NCI-H1694 treated with DMSO at 0.1 percent for 48 hours (cell line): ENCODE measurements at places on chromosomes 11 and 22.
A peak's percentile ranks its signal among the peaks of the same experiment; 100 is the strongest.

DNA sequence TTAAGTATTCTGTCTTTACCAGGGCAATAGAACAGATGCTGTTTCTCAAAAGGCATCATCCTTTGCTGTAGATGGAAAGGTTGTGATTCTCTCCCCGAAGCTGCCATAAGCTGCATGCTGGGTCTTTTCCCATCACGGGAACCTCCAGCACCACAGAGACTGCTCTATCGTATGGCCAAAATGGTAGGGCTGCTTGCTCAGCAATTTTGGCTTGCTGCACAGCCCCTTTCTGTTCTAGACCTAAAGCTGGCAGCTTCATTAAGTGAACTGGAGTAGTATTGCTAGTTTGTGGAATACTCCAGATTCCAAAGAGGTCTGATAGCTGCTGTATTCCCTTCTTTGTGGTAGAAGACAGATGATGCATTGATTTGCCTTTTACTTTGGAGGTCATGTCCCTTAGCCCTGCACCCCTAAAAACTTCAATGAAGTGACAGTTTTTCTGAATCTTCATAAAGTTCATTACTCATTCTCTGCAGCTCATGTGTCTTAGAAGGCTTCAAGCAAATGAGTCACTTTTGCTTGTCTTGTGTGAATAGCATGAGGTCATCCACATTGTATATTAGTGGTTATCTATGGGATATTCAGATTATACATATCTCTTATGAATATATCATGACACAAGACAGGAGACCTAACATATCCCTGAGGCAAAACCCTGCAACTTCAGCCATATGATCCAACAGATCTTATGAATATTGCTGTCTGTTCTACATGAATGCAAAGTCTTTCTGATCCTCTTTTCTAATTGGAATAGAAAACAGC, 245.3 kb downstream of the FAM76B start:
- no peak for DNase-seq

GRCh38 chr11:13378316-13378715, 84.7 kb downstream of the BTBD10 start:
- DNase-seq, result no peak

- no peak for DNase-seq
Measured at GRCh38 chr11:688681-689080, 6.3 kb downstream of the DEAF1 start.

DNA sequence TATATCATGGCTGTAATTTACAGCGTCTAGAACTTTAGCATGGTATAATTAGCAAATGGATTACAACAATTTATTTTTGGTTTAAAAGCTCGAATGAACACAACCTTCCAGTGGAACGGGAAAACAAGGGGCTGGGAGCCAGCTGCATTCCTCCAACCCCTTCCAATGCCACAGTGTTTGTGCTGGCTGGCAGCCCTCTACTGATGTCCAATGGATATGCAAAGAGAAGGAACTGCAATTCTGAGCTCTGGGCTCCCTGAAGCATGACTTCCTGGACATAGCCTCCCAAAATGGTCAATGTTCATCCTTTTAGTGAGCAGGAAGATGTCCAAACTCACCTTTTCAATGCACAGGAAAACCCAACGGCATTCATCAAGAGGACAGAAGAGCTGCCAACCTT, 288.3 kb downstream of the TENM4 start:
- no peak for DNase-seq

DNA sequence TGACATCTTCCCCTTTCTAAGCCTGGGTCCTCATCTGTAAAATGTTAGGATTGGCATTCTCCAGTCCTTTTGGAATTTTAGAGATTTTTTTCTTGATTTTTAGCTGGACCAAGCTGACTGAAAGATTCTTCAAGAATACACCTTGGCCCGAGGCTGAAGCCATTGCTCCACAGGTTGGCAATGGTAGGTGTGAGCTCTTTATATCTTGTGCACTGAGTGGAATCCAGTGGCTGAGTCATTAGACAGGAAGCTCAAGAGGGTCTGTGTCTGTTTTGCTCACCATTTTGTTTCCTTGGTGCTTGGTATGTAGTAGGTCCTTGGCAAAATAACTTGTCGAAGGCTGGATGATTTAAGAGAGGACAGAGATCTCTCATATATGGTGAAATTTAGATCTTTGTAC, 6.2 kb downstream of the EIF3L start:
- no peak for DNase-seq

DNA sequence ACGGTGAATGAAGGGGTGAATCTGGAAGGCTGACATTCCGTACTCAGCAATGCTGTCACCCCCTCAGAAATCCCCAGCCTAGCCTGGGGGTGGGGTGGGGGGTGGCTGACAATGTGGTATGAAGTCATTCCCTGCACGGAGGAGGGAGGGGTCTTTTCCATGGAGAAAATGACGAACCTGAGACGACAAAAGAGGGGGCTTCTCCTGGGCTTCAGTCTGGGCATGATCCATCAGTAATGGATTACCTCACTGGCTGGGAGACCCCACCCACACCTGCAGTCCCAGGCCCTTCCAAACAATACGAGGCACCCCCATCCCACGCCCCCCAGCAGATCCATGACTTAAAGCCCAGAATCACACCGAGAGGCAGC, 1.0 kb downstream of the KIAA0930 start:
- DNase-seq, result no peak

DNA sequence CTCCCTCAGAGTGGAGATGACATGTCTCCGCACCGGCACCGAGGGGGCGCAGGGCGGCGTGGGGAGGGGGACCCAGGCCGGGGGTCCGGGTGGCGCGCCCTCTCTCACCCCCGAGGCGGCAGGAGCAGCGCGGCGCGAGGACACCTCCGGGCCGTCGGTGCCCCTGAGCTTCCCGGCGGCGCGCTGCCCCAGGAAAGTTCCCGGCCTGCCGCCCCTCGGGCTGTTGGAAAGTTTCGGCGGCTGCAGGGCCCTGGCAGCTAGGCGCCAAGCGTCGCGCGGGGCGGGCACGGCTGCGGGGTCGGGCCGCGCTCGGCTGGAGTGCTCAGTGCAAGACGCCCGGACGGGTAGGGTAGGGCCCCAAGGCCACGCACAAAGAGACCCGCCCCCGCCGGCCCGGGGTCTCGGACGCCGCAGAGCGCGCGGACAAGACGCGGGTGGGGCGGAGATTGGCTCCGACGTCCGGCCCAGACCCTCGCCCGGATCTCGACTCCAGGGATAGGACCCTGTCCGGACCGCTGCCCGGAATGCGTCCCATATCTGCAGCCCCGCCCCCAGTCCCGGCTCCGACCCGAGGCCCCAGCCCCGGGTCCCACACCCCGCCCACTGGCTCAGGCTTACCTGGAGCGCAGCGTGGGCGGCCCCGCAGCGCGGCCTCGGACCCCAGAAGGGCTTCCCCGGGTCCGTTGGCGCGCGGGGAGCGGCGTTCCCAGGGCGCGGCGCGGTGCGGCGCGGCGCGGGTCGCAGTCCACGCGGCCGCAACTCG, 471 bp downstream of the ARVCF start:
- DNase-seq, result no peak

GRCh38 chr22:46102752-46103151, 47.6 kb upstream of the PPARA start:
- DNase-seq, result no peak

DNA sequence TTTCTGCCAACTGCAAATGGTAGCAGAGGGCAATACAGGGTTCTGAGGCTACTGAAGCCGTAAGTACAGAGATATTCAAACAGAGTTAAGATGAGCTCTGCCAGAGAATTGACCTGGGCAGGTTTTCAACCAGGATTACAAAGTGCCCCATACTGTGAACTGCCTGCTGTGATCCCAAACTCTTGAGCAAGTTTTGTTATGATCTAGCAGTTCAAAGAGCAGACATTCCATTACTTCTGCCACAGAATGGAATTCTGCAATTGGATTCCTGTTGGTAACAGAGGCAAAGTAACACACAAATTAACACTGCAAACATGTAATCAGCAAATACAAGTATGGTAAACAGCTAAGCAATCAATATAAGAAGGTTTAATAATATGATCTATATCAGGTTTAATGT, 31.2 kb downstream of the ALG9 start:
- no peak for DNase-seq

GRCh38 chr11:124791626-124792341, 8.4 kb downstream of the MSANTD2 start:
- DNase-seq, result no peak

DNA sequence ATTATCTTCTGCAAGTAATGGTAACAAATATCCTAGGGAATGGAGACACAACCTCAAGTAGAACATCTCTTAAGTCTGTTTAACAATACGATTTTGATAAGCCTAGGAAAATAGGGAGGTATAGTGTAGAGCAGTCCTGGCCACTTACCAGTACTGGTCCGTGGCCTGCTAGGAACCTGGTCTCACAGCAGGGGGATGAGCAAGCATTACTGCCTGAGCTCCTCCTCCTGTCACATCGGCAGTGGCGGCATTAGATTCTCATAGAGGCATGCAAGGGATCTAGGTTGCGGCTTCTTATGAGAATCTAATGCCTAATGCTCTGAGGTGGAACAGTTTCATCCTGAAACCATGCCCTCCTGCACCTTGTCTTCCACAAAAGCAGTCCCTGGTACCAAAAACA, 4.4 kb downstream of the OR51V1 start:
- DNase-seq, result no peak

- DNase-seq, result no peak
Measured at GRCh38 chr11:113332023-113332422, 17.6 kb downstream of the TTC12 start.

- no peak for DNase-seq
Measured at GRCh38 chr22:45240104-45240809, 437 bp downstream of the KIAA0930 start.

DNA sequence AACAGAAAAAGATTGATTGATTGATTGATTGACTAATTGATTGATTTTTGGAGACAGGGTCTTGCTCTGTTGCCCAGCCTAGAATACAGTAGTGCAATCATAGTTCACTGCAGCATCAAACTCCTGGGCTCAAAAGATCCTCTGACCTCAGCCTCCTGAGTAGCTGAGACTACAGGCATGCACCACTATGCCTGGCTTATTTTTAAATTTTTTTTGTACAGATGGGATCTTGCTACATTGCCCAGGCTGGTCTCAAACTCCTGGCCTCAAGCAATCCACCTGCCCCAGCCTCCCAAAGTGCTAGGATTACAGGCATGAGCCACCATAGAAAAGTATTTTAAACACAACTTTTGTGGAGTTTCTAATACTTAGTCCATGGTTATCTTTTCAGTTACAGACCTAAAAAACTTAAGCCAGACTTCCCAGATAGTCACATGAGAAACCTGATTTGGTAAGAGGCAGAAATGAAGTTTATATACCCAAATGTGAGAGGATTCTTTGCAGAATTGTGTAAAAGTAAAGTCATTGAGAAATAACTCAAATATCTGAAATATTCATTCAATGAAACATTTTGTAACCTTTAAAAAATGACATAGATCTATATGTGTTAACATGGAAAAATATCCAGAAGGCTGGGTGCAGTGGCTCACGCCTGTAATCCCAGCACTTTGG, 186.5 kb downstream of the SWAP70 start:
- DNase-seq, result no peak

- DNase-seq, result peak; percentile 72
Measured at GRCh38 chr11:44036811-44037657, 10.7 kb upstream of the ACCSL start.

DNA sequence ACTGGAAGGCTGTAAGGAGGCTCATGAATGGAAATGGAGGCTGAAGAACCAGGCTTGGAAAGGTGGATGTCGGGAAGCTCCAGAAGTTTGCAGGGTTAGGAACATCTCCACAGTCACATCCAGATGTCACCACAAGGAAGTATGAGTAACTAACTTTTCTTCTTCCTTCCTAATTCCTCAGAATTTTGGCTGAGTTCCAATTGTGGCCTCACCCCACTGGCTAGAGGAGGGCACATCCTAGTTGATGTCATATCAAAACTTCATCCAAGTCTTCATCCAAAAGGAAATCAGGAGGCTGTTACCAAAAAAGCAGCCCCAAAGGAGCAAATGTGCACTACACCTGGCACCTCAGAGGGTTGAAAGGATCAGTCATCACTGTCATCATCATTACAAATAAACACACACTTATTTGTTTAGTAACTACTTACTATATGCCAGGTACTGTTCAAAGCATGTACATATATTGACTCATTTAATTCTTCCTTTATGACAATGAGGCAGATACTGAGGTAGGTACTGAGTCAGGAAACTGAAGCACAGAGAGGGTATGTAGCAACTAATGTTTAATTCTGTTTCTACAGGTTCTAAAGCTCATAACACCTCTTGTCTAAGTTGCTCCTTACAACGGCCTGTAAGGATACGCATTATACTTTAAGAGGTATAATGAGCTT, 7.3 kb upstream of the PTPN5 start:
- DNase-seq, result no peak

DNA sequence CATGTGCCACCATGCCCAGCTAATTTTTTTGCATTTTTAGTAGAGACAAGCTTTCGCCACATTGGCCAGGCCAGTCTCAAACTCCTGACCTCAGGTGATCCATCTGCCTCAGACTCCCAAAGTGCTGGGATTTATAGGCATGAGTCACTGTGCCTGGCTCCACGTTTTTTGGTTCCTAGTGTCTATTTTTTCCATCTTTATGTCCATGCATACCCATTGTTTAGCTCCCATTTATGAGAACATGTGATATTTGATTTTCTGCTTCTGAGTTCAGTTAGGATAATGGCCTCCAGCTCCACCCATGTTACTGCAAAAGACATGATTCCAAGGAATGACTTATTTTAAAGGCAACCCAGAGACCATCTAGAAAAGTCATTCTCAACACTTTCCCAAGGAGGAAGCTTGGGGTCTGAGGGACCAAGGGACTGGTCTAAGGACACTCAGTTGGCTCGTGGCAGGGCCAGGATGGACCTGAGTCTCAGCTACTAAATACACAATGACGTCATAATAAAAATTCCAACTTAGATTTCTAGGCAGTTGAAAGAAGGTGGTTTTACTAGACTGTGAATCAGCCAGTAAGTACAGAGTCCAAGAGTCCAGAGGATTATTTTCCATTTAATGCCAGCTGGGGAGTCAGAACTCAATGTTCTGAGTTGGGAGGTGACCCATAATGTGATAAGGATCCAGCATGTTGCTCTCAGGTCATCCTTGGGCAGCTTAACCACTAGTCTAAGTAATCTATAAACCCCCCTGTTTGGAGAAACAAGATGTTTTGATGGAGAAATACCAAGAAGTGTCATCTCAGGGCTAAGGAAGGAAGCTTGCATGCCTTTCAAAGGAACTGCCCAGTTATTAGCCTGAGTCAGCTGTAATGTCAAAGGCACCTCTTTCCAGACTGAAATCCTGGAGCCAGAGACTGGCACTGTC, 39.4 kb downstream of the ABTB2 start:
- DNase-seq, result no peak

DNA sequence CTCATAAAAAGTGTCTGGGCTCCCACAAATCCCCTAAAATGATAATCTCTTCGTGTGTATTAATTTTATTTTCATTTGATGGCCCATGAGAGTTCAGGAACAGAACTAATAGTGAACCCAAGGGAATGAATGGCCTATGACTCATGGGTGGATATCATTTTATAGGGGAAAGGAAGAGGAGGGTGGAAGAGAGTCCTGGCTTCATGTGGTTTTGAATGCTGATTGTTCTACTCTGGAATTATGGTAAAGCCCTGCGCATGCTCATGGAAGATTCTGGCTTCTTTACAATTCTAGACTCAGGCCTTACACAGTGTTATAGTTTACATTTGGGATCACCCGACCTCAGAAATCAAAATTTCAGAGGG, 35.2 kb downstream of the MAML2 start:
- no peak for DNase-seq

GRCh38 chr22:19103880-19104821, 18.1 kb downstream of the DGCR2 start:
- no peak for DNase-seq
